ENCODE measurements at places on chromosomes 5 and 9.
A peak's percentile ranks its signal among the peaks of the same experiment; 100 is the strongest.

DNA sequence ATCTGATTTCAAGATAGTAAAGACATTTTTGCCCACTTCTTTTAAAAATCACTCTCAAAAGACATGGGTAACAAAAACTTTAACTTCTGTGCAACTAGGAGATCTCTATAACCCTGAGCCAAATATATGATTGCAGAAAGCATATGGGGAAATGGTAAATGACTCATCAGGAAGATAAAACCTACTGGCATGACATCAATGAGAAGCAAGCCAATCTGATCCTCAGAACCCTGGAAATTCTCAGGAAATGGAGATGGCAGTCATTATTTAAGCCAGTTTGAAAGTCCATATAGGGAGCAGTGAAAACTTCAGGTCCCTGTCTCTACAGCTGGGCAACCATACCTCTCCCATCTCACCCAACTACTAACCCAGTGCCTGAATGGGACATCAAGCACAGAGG is 249.7 kb upstream of the NREP start:
- peak; percentile 35 for DNase-seq

GRCh38 chr5:139061856-139062255 is 136.3 kb downstream of the SIL1 start:
- DNase-seq, result peak; percentile 55

GRCh38 chr5:90897618-90898017 is 339.0 kb downstream of the ADGRV1 start:
- no peak for DNase-seq

GRCh38 chr5:10289353-10289752 is 18.3 kb downstream of the CMBL start:
- DNase-seq, result peak; percentile 50

GRCh38 chr9:3337515-3338225 is 188.1 kb downstream of the RFX3 start:
- DNase-seq, result no peak

DNA sequence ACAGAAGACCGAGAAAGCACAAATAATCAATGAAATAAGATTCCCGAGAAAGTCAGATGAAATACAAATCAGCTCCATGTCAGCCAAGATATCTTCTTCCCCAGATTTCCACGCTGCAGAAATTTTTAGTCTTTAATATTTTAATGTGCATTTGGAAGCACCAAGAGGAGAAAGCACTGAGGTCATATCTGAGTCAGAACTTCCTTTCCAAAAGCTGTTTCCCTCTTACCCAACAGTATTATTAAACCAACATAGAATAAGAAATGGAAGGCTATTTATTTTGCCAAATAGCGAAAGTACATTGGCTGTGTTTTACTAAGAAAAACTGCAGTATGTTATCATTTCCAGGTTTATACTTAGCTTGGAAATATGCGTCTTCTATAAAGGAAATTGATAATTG is 772.1 kb upstream of the CDH9 start:
- no peak for DNase-seq

DNA sequence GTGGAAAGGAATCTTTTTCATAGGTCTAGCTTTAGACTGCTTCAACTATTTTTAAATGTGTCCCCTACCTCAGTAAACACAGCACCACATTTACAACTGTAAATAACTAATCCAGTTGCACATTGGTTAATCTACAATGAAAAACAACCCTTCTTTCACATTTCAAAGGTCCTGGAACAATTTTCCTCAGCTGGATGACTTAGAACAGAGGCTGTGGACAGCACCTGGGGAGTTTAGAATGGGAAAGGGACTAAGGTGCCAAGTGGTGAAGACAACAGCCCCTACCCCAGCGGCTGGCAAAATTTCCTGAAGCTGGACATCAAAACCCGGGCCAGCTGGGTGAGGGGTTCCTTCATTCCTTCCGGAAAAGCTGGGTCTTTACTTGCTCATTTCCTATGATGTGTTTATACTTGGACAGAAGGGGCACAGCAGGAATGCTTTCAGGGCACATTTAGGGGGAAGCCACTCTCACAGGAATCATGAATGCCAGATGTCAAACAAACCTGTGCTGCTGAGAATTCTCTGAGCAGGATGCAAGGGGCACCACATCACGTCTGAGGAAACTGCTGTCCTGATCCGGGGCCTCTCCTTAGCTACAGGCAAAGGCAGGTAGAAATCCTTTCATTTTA is 158.3 kb downstream of the NR2F1-AS1 start:
- DNase-seq, result no peak

DNA sequence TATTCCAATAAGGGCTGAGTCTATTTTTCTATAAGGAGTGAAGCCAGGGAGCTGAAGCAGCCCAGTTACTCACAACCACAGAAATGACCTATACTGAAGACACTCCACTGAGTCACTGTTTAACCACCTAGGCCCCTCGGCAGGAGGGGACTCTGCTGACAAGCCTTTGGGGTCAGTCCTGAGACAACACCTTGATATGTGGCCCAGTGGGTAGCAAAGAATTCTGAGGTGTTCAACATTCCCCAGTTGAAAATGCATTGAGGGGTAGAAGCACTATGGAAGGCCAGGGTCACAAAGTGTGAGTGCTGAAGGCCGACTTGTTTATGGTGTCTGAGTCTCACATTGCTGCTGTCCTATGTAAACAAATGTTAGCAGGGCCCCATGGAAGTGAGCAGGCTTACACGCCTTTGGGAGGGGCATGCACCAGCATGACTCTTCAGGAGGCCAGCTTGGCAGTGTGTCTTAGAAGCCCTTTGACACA is 112.6 kb upstream of the NFIL3 start:
- DNase-seq, result peak; percentile 84

DNA sequence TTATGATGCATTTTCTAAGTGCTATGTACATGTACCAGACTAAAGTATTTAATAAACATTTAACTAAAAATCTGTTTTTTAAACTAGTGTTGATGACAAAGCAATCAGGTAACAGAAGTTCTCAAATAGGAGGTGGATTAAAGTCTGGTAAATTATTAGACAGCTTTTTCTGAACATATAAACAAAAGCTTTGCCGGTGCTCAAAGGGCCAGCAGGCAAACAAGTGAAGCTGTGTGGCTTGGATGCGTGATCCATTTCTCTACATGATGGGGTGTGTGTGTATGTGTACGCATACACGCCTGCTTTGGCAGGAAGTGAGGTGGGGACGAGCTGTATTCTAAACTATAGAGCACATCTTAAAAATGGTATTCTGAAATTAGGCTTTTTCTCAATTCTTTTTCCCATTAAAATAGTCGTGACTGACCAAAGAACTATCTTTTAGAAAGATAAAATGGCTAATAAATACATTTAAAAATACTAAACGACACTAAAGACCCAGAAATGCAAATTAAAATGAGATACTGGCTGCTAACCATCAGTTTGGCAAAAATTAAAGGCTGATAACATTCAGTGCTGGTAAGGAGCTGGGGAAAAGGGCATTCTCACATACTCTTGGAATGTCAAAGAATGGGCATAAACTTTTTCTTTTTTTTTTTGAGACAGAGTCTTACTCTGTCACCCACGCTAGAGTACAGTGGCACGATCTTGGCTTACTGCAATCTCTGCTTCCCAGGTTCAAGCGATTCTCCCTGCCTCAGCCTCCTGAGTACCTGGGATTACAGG is 174.0 kb downstream of the MAPKAP1 start:
- peak; percentile 80 for DNase-seq

DNA sequence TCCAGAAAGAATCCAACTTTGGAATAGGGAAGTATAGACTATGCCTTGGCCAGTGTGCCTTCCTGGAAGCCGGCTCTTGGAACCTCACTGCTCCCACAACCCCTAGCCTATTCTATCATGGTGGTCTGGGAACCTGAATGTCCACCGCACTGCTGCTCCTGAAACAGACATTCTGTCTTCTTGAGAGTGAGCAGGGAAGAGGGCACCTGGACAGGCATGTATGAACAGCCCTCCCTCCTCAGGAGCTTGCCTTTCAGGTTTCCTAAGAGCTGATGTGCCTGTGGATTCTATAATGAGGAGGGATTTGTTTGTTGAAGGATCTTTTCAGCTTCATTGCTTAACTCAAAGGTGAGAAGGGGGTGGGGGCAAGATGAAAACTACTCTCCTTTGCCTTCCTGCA is 55.1 kb upstream of the XPA start:
- DNase-seq, result no peak

- DNase-seq, result peak; percentile 22
These were observed 16.0 kb downstream of the SH3PXD2B start for GRCh38 chr5:172438319-172438668.

DNA sequence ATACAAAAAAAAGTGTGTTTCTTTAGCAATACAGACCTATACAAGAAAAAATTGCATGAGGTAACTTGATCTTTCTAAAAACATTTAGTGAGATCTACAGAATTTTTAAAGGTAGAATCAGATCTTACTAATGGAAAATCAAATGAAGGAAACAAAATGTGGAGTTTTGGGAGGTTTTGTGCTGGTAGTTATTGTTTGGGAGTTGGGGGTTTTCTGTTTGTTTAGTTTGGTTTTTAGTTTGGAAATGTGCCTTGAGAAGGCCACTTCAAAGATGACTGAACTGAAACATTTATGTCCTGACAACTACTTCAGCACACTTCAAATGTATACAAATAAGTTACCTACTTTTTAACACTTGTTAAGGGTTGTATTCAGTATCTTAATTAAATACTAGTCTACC is 280.1 kb downstream of the NR2F1-AS1 start:
- DNase-seq, result no peak

DNA sequence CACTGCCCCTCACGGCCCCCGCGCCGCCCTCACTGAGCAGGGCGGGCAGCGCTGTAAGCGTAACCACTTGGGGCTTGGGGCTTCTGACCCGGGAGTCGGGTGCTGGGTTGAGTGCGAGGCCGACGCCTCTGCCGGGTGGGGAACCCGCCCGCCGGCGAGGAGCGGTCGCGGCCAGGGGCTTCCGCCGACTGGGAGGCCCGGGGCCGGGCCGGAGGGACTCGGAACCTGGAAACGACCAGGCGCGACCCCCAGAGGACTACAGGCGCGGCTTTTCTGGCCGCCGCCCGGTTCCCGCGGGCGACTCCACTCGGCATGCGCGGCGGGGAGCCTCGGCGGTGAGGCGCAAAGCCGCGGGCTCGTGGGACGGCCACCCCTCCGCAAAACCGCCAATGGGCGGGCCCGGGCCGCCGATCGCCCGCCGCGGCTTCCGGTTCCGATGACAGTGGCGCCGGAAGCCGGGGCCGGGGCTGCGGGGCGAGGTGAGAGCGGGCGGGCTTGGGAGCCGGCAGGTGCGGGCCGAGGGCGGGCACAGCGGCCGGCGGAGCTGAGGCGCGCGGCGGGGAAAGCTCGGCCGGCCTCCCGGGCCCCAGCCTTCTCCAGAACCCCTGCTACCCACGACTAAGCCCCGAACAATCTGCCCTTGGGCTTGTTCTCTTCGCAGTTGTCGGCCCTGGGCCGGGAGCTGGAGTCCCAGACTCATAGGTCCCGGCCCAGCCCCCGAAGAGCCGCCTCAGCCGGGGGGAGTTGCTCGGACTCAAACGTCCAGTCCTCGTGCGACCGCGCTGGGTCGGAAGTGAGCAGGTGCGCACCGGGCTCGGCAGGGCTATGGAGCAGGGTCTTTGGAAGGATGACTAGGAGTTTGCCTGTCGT is at the start of gene RMND5B:
Gene RMND5B, plus strand, starts transcription at position 439 of the 870 bp plus-strand sequence. CDS start 7,106 bp downstream, outside the sequence.
- peak; percentile 97 for DNase-seq

- DNase-seq, result no peak
These were observed 626.7 kb downstream of the PRR16 start for GRCh38 chr5:121090822-121091221.

GRCh38 chr9:110121170-110121569 is 86.8 kb downstream of the C9orf152 start:
- DNase-seq, result no peak

- DNase-seq, result peak; percentile 44
These were observed 50.3 kb downstream of the NSUN2 start for GRCh38 chr5:6582507-6583048.

GRCh38 chr9:14530841-14531240 is 162.4 kb downstream of the ZDHHC21 start:
- no peak for DNase-seq

DNA sequence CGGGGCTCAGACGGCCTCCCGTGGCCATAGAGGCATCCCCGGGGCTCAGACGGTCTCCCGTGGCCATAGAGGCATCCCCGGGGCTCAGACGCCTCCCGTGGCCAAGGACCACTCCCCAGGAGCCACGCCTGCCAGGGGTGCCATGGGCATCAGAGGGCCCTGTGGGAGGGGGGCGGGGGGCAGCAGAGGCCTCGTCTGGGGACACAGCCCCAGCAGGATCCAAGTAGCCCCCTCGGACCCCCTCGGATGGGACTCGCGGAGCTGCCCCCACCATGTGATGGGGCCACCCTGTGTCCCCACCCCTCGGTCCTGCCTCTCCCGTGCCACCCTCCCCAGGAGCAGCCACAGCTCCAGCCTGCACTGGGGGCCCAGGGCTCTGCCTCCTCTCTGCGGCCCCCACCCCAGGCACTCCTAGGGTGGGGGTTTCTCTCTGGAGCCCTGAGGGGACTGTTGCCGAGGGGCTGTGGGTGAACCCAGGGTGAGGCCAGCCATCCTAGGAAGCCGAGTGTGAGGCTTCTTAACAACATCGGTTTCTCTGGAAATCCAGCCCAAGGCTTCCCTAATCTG is 2.5 kb downstream of the ENTPD8 start:
- DNase-seq, result no peak

DNA sequence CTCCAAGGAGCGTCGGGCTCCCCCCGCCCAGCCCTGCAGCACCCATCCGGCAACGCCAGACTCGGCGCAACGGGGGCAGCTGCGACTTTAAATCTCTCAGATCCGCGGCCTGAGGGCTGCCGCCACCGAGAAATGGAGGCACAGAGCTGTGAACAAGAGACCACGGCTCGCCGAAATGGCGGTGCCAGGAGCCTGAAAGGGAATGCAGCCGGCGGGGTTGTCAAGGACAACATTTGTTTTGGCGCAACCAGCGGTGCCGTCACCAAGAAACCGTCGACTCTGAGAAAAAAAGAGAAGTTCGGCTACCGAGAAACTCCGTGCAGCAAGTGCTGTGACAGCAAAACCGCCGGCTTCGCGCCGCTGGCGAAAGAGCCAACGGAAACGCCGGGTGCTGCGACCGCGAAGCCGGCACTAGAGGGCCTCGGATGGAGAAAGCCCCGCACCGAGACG is 2.1 kb upstream of the ANXA2R start:
- peak; percentile 90 for DNase-seq

DNA sequence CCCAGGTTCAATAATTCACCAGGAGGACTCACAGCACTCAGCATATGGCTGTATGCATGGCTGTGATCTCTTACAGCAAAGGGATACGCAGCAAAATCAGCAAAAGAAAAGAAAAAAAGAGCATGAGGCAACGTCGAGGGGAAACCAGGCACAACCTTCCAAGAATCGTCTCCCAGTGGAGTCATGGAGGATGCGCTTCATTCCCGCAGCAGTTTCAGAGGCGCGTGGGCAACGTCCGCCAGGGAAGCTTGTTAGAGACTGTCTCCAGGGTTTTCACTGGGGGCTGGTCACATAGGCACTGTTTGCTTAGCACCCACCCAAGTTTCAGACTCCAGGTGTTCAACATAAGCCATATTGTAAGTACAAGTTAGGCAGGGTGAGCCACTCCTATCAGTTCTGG is 44.6 kb downstream of the NSG2 start:
- no peak for DNase-seq

- no peak for DNase-seq
These were observed 40.3 kb upstream of the GNE start for GRCh38 chr9:36298566-36298965.

Measured in DMS53 (cell line).